ENCODE measurements at places on chromosomes 1 and 21.

DNA sequence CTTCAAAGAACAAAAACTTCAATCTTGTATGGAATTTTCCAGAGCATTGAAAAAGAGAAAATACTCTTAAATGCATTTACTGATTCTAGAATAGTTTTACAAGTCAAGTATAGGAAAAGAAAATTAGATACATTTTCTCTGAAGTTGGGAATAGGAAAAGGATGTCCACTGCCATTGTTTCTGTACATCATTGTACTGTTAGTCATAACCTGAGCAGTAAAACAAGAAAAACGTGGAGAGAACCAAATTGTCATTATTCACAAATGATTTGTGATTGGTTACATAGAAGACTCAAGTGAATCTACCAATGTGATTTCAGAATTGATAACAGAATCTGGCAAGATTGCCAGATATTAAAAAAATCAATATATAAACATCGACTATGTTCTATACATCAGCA, 27.4 kb downstream of the PRKACB start:
- no peak for DNase-seq

GRCh38 chr1:63621698-63622097, 28.5 kb downstream of the PGM1 start:
- no peak for DNase-seq

GRCh38 chr1:183914276-183914675, 109.4 kb downstream of the RGL1 start:
- DNase-seq: no peak

DNA sequence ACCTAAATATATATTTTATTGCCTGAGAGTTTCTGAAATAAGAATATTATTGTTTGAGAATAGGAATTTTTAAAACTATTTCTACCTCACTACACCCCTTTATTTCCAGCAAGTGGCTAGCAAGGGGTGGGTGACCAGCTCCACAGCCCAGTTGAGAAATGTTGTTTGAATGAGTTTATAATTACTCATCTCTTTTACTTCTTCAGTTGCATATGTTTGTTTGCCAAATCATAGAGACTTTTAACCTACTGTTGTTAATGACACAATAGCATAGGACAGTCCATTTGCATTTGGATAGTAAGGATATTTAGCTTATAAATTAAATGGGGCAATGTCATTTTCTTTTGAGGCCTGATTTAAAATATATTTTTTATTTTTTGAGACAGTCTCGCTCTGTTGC, 127.8 kb downstream of the NRDC start:
- no peak for DNase-seq

All from NK-92 treated with Interleukin-12 subunit alpha and Interleukin-12 subunit beta, amount 100 ng/mL, for 24 hours (cell line).